ENCODE measurements at places on chromosomes 2 and 18.

DNA sequence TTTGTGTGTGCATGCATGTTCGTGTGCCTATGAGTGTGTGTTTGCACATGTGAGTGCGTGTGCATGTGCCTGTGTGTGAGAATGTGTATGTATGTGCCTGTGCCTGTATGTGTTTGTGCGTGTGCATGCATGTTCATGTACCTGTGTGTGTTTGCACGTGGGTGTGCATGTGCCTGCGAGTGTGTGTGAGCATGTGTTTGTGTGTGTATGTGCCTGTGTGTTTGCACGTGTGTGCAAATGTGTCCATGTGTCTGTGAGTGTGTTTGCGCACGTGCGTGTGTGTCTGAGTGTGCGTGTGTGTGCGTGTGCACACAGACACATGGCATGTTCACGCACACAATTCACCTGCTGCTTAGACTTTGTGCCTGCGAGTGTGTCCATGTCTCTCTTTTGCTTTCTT lies 853.5 kb upstream of the SALL3 start:
- DNase-seq = no peak

DNA sequence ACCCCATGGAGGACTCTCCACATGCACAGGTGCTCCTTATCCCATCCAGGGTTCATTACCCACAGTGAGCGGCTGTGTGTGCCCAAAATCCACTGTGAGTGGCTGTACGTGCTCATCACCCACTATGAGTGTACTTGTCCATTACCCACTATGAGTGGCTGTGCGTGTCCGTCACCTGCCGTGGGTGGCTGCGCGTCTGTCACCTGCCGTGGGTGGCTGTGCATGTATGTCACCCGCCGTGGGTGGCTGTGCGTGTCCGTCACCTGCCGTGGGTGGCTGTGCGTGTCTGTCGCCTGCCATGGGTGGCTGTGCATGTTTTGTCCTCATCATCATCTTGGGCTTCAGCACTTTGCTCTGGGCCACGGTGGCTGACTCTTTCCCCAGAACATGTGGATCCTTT lies 78.6 kb upstream of the FN1 start:
- no peak for DNase-seq

DNA sequence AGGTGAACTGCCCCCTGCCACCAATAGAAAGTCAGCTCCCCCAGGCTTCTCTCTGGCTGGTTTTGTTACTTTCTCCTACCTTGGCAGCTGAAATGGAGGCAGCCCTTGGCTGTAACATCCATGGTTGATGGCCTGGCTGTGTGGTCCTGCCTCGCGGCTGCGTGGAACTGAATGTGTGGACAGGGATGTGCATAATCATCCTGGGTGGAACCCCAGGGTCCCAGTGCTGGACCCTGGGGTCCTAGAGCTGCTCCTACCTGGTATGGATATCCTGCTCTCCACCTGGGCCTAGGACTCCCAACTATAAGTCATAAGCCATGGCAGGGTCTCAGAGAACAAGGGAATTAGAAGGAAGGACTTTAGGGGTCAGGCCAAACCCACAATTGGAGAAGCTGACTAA lies 93.5 kb downstream of the CAPN13 start:
- no peak for DNase-seq

- no peak for DNase-seq
Observed at GRCh38 chr2:105784589-105784988, 39.9 kb downstream of the NCK2 start.

DNA sequence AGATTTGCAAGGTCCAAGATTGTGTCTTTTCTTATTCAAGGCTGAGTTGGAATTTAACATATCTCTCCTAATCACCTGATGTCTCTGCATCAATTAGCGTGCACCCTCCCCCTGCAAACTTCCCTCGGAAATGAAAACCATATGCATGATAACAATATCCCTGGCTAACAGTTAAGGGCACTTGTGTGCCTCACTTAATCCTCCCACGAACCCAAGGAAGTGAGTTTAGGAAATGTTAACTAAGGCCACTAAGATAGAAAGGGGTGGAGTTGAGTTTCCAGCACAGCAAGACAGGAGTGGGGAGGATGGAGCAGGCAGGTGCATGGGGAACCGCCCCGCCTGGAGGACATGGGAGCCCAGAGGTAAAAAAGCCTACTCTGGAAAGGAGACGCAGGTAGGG lies 52.4 kb upstream of the PTMA start:
- no peak for DNase-seq

DNA sequence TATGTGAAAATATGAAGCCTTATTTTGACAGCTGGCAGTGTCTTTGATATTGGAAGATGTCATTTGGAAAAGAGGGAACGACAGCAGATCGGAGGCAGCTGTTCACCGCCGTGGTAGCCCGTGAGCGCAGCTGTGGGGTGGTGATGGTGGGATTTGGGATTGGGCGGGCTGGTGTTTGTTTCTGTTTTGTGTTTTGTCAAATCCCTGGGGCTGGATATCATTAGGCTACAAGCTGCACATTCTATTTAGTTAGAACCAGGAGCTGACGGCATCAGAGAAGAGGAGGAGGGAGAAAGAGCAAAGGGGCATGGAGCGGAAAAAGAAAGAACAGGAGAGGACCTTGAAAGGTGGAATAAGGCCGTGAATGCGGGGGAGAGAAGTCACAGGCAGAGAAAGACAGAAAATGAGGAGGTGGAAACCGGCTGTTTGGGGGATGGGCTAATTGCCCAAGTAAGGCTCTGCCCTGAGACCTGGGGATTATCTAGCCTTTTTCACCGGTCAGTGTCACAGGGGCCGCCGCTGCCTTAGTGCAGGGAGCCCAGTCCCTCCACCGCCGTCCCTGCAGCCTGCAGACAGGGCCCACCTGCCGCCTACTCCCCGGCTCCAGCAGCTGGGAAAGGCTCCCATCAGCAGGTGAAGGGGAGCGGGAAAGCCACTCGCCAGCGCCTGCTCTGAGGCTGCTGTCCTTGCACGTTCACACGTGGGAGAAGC lies 88.0 kb downstream of the ZCCHC2 start:
- DNase-seq = no peak

- DNase-seq = no peak
Observed at GRCh38 chr2:215874418-215874817, 138.9 kb downstream of the MREG start.

All from stimulated activated CD4-positive, alpha-beta T cell treated with anti-CD3 and anti-CD28 coated beads, Interleukin-12 subunit alpha, Interleukin-12 subunit beta, amount 100 ng/mL, for 4 hours (primary cell).